ENCODE measurements at places on chromosomes 4 and X.
A peak's percentile ranks its signal among the peaks of the same experiment; 100 is the strongest.

DNA sequence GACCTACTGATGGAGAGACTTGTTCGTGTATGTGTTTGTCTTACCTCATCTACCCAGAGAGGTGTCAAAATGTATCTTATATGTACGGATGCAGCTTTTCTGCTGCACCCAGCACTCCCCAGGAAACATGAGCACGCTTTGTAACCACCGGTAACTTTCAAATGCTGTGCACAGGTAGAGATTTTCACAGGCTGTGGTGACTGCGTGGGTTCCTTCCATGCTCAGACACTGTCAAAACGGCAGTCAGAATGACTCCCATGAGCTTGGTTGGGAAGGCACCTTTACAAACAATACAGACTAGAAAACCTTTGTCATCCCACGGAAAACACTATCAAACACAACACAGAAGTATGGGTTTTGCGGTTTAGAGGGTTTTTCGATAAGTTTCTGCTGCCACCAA lies 28.2 kb downstream of the F11 start:
- DNase-seq, result no peak

DNA sequence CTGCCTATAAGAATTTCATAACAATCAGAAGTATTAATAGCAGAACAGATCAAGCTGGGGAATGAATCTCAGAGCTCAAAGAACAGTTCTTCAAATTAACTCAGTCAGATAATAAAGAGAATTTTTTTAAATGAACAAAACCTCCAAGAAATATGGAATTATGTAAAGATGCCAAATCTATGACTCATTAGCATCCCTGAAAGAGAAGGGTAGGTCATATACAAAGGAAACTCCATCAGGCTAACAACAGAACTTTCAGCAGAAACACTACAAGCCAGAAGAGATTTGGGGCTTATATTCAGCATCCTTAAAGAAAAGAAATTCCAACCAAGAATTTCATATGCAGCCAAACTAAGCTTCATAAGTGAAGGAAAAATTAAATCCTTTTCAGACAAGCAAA lies 28.6 kb downstream of the CBR4 start:
- no peak for DNase-seq

DNA sequence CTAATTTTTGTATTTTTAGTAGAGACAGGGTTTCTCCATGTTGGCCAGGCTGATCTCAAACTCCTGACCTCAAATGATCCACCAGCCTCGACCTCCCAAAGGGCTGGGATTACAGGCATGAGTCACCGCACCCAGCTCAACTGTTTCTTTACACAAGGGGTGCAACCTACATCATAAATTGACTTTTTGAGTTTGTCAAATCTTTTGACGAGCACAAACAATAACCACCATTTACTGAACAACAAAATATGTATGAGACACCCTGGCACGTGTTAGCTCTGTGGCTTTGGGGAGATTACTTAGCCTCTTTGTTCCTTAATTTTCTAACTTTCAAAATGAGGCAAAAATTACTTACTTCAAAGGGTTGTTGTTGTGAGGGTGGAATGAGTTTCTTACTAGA lies 23.5 kb upstream of the SLC34A2 start:
- DNase-seq, result no peak

DNA sequence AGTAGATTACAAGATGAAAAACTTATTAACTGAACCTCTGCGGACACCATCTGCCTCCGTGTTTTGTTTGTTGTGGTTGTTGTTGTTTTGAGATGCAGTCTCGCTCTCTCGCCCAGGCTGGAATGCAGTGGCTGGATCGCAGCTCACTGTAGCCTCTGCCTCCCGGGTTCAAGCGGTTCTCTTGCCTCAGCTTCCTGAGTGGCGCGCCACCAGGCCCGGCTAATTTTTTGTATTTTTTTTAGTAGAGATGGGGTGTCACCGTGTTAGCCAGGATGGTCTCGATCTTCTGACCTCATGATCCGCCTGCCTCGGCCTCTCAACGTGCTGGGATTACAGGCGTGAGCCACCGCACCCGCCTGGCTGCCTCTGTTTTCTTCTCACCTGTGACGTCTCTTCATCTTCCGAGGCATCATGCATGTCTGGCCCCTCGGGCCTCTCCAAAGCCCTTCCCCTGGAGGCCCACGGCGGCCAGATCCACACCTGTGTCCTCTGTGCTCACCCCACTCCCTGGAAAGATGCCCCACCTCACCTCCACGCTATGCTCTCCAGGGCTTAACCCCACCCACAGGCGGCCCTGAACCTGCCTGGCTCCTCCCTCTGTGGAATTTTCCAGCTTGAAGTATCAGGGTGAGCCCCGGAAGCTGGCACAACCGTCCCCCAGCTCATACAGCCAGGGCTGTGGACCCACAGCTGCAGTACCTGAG lies 77.0 kb upstream of the MXD4 start:
- DNase-seq, result no peak

DNA sequence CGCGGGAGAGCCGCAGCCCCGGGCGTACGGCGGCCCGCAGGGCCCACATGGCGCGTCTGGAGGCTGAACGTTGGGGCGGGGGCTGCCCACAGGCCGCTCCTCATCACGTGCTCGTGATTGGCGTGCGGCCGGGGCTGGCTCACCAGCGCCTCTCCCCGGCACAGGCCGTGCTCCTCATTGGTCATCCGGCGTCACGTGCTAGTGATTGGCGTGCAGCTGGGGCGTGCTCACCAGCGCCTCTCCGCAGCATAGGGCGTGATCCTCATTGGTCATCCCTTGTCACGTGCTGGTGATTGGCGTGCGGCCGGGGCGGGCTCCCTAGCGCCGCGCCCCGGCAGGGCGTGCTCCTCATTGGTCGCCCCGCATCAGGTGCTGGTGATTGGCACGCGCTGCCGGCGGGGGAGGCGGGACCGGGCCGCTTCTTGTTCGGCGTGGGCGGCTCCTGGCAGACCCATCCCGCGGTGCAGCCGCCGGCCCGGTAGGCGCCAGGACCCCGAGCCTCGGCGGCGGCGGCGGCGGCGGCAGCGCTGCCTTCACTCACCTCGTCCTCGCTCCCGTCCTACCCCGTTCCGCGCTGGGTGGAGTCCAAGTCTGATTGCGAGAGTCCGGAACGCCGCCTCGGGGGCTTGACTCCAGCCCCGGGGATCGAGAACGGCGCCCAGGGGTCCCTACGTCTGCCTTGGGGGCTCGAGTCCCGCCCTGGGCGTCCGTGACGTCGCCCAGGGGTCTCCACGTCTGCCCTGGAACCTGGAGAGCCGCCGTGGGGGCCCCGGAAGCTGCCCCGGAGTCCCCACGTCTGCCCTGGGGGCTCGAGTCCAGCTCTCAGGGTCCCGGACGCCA lies at the start of gene GTPBP6:
Gene GTPBP6 (minus strand): TSS at position 58 of the 840 bp plus-strand sequence. CDS start 9 bp downstream, at position 49.
- no peak for DNase-seq

DNA sequence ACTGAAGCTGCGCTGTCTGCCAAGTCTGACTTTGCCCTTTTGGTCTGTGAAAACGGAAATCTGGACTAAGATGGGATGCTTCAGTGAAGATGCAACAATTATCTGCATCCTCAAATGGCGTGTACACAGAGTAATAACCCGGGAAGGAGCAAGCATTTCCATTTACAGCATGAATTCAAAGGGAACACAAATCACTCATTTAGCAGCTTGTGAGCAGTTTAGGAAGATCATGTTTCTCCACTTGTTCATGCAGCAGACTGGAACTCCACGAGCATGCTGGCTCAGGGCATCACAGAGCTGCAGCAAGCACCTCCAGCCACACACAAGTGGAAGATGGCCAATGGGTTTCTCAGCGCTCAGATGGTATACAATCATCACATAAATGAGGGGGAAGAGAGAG lies 175.5 kb downstream of the NLGN4X start:
- no peak for DNase-seq

GRCh38 chr4:84971319-84971932 lies 4.9 kb upstream of the WDFY3 start:
- peak; percentile 82 for DNase-seq

GRCh38 chrX:120426599-120426998 lies 42.5 kb downstream of the LAMP2 start:
- DNase-seq, result no peak

DNA sequence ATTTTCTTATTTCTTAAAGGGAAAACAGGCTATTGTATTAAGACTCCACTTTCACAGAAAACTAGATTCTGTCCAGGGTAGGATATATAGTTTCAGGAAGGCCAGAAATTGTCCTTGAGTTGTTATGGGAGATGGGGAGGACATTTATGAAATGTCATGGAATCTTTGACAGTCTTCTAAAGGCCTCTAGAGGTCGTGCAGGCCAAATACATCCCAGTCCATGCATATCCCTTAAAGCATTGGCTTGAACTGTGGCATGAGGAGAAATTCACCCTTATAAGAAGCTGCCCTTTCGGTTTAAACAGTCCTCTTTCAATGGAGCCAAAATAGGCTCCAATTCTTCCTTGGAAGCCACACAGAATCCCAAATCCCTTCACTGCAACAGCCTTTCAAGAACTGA lies 183.6 kb upstream of the NOCT start:
- no peak for DNase-seq

GRCh38 chr4:14221176-14221575 lies 593.7 kb upstream of the BOD1L1 start:
- DNase-seq, result no peak

GRCh38 chr4:181418496-181418895 lies 824.7 kb upstream of the TENM3 start:
- no peak for DNase-seq

DNA sequence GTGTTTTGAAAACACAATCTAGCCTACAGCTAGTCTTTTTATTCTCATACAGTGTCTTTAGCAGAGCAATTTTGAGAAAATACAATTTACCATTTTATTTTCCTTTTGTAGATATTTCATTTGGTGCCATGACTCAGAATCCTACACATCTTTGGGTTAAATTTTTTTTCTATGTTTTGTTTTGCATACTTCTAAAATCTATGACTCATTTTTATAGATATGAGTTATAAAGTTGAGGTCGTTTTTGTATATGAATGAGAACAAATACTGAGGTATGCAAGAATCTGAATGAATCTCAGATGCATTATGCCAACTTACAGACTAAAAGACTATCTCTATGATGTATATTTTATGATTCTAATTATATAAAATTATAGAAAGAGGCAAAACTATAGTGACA lies 206.5 kb upstream of the ANXA10 start:
- no peak for DNase-seq

- no peak for DNase-seq
Measured at GRCh38 chr4:17584521-17585213, 7.7 kb downstream of the LAP3 start.

DNA sequence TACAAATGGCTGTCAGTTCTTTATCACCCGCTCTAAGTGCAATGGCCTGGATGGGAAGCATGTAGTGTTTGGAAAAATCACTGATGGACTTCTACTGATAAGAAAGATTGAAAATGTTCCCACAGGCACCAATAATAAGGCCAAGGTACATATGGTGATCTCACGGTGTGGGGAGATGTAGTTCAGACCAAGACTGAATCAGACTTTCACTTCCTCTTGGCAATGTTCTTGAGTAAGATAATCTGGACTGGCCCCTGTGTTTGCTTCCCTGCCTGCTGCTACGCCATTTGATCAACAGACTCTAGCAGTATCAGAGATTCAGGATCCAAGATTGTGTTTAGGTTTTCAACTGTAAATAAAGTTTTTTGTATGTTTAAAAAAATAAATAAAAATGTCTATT lies 682.2 kb upstream of the AMOT start:
- no peak for DNase-seq

- no peak for DNase-seq
Measured at GRCh38 chrX:10169175-10169574, 12.4 kb downstream of the CLCN4 start.

DNA sequence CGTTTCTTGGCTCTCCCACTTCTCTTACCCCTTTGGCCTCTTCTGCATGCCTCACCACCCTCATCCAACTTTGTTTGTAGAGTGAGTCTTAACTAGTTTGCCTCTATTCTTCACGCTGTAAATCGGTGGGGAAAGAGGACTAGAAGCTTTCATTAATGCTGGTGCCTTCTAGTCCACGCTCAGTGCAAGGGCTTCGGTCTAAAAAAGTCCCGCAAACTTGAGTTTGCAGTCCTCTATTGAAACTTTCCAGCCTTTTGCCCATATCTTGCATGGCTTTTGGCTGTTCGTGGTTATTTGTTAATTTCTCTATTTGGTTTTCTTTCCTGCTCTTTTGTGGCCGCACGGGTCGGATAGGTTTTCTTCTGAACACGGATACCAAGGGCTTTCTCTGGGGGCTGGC lies 868 bp downstream of the DACH2 start:
- no peak for DNase-seq

DNA sequence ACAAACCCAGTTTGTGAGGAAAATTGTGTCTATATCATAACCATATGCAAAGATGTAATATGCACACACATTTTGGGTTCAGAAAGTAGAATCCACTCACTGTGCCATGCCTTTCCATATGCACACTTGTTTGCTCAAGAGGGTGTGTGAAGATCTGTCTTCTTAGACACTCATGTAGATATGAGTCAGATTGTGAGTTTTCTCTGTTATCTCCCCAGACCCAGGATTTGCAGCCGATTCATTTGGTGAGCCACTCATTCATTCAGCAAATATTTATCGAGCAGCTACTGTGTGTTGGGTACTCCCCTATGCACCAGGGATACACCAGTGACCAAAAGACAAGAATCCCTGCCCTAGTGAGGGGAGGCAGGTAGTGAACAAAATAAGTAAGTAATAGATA lies 81.5 kb downstream of the CLCN5 start:
- DNase-seq, result no peak

GRCh38 chrX:30488092-30488491 lies 89.5 kb downstream of the TASL start:
- no peak for DNase-seq

DNA sequence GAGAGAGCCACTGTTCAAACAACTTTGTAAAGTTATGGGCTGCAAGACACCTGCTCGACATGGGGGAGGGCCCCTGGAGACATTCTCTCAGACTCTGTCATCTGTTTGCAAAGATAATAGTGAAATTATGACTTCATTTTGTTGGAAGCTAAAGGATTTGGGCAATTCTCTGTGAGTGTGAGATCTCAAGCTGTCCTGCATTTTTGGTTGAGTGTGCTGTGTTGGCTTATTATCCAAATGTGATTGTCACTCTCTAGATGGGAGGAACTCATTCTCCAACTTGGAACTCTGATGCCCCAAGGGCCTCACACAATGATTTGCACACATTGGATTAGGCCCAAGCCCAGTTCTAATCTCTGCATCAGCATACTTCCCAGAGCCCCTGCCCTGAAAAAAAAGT lies 63.7 kb downstream of the STK32B start:
- no peak for DNase-seq

- DNase-seq, result no peak
Measured at GRCh38 chrX:2188330-2188792, 312.4 kb downstream of the DHRSX start.

- no peak for DNase-seq
Measured at GRCh38 chrX:108117988-108118387, 26.4 kb downstream of the ATG4A start.

GRCh38 chr4:38654273-38654672 lies 9.7 kb upstream of the KLF3 start:
- DNase-seq, result no peak
